ENCODE measurements at places on chromosomes 7 and 10. TPM values are rescaled to one million over a fixed set of nuclear protein-coding genes. Genes with fewer than 3 reads are reported as not detected.

The GPAM gene
- total RNA-seq, result 51.3 TPM

The CRHR2 gene
- not detected for total RNA-seq

DNA sequence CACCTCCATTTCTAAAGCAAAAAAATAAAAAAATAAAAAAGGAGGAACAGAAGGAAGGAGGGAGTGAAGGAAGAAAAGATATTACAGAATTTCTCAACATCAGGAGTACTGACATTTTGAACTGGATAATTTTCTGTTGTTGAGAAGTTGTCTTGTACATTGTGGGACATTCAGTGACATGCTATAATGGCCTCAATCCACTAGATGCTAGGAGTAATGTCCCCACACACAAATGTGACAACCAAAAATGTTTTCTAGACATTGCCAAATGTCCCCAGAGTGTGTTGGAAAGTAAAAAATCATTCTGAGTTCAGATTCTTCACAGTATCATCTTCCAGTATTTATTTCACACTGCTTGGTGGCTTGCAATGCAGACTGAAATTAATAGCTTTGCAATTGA lies 6.5 kb downstream of the ZNF438 start:
- H3K27ac ChIP-seq, result no peak overlapping the region
- H3K4me3 ChIP-seq, result no peak overlapping the region
- H3K36me3 ChIP-seq, result no peaks in the 10 kb centered on the region
- H3K4me1 ChIP-seq, result peaks cover 5% of the 10 kb centered on the region

GRCh38 chr7:51357821-51358220 lies 41.2 kb upstream of the COBL start:
- no peaks in the 10 kb centered on the region for H3K4me1 ChIP-seq
- no peak overlapping the region for H3K27ac ChIP-seq
- no peaks in the 10 kb centered on the region for H3K36me3 ChIP-seq
- no peaks in the 10 kb centered on the region for H3K27me3 ChIP-seq
- no peak for DNase-seq

GRCh38 chr7:11831156-11831735 lies 752 bp downstream of the THSD7A start:
- no peaks in the 10 kb centered on the region for H3K36me3 ChIP-seq
- peak overlapping the region; percentile 43 for H3K4me3 ChIP-seq
- H3K27me3 ChIP-seq, result no peaks in the 10 kb centered on the region
